ENCODE measurements at places on chromosomes 3 and 15. TPM values are rescaled to one million over a fixed set of nuclear protein-coding genes. Genes with fewer than 3 reads are reported as not detected.
A peak's percentile ranks its signal among the peaks of the same experiment; 100 is the strongest.

GRCh38 chr3:182258538-182259177 is 534.6 kb upstream of the ATP11B start:
- H3K27ac ChIP-seq, result no peak overlapping the region
- peaks cover 13% of the 10 kb centered on the region for H3K4me1 ChIP-seq
- H3K27me3 ChIP-seq, result no peaks in the 10 kb centered on the region
- H3K4me3 ChIP-seq, result no peak overlapping the region
- no peak for DNase-seq
- H3K36me3 ChIP-seq, result no peaks in the 10 kb centered on the region

GRCh38 chr3:45198264-45199260 is 27.5 kb downstream of the TMEM158 start:
- no peak for DNase-seq
- no peak overlapping the region for H3K4me3 ChIP-seq
- H3K4me1 ChIP-seq, result no peaks in the 10 kb centered on the region
- H3K27me3 ChIP-seq, result peaks cover 2% of the 10 kb centered on the region

Gene LRRIQ4
- total RNA-seq, result 0.29 TPM

DNA sequence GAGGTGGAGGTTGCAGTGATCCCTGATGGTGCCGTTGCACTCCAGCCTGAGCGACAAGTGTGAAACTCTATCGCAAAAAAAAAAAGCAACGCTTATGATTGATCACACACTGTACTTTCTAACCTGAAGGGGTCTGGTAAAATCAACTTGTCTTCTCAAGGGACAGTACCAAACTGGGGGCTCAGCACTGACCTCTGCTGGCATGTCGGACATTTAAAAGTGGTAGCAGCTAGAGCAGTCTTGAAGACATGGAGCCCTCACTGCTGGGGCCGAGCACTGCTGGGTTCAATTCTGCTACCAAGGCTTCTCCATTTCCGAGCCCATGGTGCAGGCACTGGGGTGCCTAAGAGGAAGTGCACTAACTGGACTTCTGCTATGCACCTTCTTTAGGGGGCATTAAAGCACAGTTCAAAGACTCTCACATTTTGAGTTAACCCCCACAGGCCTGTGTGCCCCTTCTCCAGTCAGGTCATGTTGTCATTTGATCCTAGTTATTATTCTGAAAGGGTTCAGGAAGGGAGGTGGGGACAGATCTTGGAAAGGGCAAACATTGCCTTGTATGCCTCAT is 26.4 kb upstream of the LAMP3 start:
- no peak overlapping the region for H3K4me3 ChIP-seq
- no peaks in the 10 kb centered on the region for H3K36me3 ChIP-seq
- no peaks in the 10 kb centered on the region for H3K27me3 ChIP-seq
- DNase-seq, result peak; percentile 54
- H3K27ac ChIP-seq, result no peak overlapping the region

Gene KNG1
- total RNA-seq, result not detected

Gene AGTR1
- total RNA-seq, result not detected

- H3K36me3 ChIP-seq, result peaks cover 5% of the 10 kb centered on the region
- DNase-seq, result peak; percentile 39
- H3K4me1 ChIP-seq, result peaks cover 6% of the 10 kb centered on the region
- H3K27me3 ChIP-seq, result peaks cover 31% of the 10 kb centered on the region
- peak overlapping the region; percentile 25 for H3K27ac ChIP-seq
Observed at GRCh38 chr3:184261854-184262763, 756 bp upstream of the CAMK2N2 start.
